ENCODE measurements at places on chromosomes 3 and 15.

GRCh38 chr15:62684123-62684808 lies 358.3 kb upstream of the TPM1 start:
- no peak for DNase-seq

GRCh38 chr15:76107169-76107568 lies 47.4 kb downstream of the TMEM266 start:
- no peak for DNase-seq

DNA sequence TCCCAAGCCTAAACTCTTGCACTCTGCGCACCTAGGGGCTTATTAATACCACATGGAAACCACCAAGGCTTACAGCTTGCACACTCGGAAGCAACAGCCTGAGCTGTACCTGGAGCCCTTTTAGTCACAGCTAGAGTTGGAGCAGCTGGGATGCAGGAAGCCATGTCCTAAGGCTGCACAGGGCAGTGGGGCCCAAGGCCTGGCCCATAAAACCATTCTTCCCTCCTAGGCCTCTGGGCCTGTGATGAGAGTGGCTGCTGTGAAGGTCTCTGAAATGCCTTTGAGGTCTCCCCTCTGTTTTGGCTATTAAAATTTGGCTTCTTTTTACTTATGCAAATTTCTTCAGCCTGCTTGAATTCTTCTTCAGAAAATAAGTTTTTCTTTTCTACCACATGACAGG lies 383.9 kb upstream of the UBE2E2 start:
- DNase-seq = no peak

GRCh38 chr3:181457190-181457589 lies 254.5 kb upstream of the SOX2 start:
- peak; percentile 78 for DNase-seq

DNA sequence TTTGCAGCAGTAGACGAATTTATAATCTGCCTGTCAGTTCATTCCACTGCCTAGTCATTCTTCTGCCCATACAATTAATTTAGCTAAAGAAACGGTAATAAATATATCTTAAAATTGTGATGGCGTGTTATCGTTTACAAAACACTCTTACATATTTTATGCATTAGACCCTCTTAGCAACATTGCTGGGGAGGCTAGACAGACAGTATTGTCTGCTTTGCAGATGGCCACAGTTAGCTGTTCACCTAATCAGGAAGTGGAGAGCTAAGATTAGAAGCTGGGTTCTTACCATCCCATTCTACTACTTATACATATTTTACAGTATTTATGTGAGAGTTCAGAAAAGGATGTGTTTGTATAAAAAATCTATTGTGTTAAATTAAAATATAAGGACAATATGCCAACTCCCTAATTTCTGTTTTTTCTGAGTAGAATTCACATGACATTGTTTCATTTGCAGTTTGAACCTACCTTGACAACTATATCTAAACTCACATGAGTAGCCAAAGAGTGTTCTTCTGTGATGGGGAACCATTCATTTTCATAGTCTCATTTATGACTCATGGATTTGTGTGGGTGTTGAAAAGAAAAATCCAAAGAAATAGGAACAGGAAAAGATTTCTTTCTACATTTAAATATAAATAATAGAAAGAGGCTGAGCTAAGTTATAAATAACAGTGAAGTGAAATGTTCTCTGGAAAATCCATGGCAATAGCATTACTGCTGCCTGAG lies 41.7 kb upstream of the C3orf80 start:
- no peak for DNase-seq

All from dorsolateral prefrontal cortex (tissue), 122 donors.